ENCODE measurements at places on chromosomes 3 and 15.
A peak's percentile ranks its signal among the peaks of the same experiment; 100 is the strongest.

- DNase-seq: no peak
Measured at GRCh38 chr3:145006271-145006670, 1034.6 kb downstream of the DIPK2A start.

DNA sequence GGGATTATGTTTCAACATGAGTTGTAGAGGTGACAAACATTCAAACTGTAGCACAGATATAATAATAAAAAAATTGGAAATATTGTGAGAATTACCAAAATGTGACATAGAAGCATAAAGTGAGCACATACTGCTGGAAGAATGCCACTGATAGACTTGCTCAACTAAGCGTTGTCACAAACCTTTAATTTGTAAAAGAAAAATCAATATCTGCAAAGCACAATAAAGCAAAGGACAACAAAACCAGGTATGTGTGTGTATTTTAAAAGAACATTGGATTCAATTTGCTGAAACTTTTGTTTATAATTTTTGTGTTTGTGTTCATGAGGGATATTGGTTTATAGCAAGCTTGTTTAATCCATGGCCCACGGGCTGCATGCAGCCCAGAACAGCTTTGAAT, 40.8 kb upstream of the EIF5A2 start:
- no peak for DNase-seq

GRCh38 chr3:66394019-66394752, 106.6 kb downstream of the LRIG1 start:
- no peak for DNase-seq

DNA sequence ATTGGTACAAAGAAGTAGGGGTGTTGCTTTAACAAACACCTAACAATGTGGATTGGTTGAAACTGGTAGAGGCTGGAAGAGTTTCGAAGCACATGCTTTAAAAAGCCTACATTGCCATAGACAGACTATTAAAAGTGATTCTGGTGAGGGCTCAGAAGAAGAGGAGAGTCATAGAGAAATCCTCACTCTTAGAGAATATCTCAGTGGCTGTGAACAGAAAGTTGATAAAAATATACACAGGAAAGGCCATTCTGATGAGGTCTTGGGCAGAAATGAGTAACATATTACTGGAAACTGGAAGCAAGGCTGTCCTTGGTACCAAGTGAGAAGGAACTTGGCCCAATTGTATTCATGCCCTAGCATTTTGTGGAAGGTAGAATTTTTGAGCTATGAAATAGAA, 173.7 kb upstream of the CRBN start:
- DNase-seq: no peak

DNA sequence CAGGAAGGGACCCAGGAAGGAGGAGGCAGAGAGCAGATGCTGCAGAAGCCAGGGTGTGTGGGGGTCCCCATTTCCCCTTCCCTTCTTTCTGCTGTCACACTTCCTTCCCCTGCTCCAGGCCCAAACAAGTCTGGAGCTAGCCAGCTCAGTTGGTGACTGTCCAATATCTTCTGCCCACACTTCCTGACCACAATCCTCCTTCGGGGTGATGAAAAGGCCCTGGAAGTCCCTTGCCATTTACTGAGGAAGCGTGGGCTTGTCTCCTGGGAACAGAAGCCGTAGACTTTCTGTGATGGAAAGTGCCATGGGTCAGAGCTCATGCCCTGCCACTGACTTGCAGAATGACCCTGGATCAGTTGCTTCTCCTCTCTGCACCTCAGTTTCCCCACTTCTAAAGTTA, 39.0 kb downstream of the ANAPC13 start:
- DNase-seq: no peak

DNA sequence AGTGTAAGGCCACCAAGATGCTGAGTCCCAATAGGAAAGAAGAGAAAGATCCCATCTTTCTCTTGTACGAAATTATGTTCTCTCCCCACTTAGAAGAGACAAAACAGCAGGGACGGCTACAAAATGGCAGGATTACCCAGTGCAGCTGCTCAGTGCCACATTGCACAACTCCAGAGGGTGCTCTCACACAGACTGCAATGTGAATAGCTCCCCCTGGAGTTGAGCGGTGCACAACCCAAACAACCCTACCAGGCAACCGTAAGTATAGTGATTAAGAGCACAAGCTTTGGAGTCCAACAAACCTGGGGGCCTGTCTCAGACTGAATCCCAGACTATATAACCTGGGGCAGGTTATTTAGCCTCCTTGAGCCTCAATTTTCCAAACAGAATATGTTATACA, 3.1 kb upstream of the BHLHE40 start:
- peak; percentile 58 for DNase-seq

GRCh38 chr15:75197062-75197630, 4.5 kb upstream of the C15orf39 start:
- DNase-seq: no peak

- DNase-seq: no peak
Measured at GRCh38 chr15:59419170-59419569, 18.8 kb upstream of the FAM81A start.

DNA sequence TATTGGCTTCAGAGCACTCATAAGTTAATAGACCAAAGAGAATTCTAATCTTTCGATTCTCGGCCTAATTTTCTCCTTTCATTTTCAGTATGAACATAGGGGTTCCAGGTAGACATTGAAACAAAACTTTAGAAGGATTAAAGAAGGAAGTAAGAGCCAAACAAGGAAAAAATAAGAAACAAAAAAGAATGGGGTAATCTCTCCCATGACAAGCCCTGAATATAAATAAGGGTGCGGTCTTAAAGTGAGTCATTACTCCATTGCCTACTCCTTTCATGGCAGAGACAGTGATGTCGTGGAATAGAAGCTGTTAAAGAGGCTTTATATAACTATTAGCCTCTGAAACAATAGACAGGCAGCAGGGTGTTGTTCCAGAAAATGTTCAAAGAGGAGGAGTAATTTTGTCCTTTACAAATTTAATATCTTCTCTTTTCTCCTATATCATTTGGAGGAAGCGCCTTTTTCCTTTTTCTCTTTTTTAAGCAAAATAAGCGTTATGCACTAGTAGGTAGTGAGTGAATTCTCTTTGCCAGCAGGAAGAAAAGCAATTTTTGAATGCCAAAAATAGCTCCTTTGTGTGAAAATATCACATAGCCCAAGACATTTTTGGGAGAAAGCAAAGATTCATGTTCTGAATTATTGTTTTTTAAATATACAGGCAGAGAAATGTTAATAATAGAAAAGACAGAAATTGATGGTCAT, 607.9 kb upstream of the KCNMB2 start:
- DNase-seq: no peak

DNA sequence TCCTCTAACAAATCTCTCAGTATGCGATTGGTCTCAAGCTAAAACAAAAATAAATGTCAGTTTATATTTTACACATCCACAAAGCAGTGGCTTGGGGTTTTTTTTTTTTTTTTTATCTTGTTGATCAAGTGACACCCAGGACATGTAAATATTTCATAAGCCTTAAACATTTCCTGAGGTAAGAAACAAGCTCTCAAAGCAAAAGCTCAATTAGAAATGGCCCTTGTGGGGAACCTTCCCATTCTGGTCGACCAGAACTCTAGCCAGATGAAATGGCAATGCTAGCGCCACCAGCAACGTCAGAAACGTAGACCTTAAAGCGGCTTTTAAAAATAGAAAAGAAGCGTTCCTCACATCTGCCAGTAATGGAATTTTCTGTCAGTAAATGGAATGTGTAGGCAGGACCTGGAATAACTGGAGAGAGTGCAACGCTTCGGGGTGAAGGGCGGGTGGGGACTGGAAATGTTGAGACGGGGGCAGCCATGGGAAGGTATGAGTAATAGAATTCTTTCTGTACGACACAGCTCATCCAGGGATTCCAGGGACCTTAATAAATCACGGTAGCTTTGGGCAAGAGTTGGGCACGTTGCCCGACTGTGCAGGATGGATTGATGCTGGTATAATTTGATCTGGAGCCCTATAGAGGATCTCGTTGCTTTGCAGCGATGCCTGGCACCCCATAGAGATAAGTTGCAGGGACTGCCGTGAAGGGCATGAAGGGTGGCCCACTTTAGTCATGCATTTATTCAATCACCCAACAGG, 44.4 kb downstream of the BTD start:
- DNase-seq: no peak

DNA sequence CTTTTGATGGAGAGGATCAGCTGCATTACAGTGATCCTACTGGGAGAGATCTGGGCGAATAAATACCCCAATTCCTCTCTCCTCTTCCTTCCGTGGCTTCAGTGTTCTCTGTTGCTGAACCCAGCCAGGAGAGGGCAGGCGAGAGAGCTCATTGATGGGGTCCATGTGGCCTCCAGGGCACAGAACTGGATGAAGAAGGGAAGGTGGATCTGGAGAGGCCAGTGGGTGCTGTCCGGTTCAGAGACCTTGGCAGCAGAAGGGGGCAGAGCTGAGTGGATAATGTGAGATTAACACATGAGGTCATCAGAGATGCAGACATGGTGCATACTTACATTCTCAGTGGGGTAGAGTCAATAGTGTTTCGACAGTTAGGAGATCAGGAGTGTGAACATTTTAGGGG, 193.6 kb downstream of the CLSTN2 start:
- peak; percentile 6 for DNase-seq

DNA sequence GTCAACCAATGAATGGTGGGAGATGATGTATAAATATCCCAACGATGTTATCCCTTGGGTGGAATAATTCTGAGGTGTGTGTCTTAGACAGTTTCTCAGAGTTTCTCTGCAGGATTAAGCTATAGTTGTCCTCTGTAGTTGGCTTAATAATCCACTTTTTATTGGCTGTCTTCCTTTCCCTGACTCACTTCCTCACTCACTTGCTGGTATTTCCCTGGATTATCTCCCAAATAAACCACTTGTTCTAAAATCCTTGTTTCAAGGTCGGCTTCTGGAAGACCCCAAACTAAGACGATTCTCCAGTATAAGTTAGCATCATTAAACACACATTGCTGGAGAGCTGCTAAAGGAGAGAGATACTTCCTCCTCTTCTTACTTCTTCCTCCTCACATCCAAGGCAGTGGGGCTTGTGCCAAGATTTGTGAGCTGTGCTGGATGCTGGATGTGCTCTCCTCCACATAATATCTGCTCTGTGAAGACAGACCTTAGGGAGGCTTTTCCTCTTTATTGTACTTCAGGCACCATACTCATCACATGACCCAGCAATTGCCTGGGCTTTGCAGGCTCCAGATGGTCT, 22.5 kb upstream of the ROPN1 start:
- no peak for DNase-seq

DNA sequence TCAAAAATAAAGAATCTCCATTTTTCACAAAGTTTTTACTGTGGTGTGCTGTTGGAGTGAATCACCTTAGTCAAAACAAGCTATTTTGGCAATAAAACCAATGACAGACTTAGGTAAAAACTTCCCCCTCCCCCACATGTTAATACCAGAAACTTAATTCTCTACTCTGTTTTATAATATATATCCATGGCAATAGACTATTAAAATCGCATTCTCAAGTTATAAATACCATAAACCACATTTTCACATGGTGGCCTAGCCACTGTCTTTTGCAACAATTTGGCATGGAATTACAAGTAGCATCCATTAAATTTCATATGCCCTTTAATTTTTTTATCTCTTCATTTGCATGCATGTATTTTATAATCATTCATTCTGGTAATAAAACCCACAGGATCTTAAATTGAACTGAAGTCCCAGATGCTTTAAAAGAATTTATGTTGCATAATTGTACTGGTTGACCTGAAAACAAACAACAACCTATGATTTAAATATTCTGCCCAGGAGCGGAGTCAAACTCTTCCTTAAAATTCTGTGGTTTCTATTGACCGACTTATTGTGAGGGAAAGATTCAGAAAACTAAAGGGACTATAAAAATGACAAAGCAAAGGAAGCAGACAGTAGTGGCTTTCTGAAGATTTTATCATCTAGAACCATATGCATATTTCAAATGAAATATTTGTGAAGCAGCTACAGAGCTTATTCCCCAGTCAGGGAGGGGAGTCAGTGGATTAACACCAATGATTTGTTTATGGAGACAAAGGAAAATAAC, 229.0 kb upstream of the TBL1XR1 start:
- no peak for DNase-seq

DNA sequence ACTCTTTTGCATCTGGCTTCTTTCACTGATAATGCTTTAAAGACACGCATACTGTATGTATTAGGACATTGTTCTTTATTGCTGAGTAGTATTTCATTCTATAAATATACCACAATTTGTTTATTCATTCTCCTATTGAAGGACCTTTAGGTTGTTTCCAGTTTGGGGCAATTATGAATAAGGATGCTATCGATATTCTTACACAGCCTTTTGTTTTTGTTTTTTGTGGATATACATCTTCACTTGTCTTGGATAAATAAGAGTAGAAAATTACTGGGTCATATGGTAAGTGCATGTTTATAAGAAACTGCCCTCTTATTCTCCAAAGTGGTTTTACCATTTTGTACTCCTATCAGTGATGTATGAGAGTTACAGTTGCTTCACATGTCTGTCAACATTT, 61.8 kb upstream of the GOLGA6B start:
- no peak for DNase-seq

DNA sequence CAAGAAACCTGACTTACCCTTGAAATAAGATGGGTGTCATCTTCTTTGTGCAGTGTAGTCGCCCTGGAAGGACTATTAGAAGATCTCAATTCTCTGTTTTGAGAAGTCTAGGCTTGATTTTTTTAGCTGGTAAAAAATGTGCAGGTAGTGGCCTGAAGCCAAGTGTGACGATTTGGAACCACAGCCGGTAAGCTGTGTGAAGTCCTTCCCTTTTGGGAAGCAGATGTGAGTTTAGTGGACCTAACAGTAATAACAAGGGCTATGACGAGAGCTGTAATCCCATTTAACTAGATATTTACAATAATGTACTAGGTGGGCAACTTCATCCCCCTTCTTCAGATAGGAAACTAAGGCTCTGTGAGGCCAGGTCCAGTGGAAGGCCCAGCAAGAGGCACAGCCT, 81.7 kb upstream of the MYZAP start:
- no peak for DNase-seq

DNA sequence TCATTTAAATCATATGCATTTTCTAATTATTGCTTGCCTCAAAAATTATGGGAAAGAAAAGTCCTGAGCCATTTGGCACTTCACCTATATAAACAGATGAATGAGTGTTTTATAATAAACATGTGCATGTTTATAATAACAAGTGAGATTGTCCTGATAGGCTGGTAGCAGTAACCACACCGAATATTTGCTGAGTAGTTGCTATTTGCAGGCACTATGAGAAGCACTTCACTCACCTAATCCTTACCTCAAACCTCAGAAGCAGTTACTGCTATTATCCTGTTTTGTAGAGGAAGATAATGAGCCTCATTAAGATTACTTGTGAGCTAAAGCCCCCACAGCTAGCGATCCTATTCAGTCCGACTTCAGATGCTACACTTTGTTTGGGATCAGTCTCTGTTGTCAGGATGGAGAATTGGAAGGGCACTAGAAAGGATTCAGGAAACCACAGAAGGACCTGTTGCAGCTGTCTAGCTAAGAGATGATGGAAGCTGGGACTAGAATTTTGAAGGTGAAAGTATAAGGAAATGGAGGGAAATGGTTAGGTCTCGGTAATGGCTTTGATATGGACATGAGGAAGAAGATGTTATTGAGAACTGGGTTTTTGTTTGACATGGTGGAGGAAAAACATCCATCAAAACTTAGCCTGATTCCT, 28.4 kb upstream of the MAGI1 start:
- no peak for DNase-seq

- DNase-seq: no peak
Measured at GRCh38 chr3:61577760-61578159, 16.4 kb downstream of the PTPRG start.

- DNase-seq: no peak
Measured at GRCh38 chr3:151093905-151094304, 8.4 kb downstream of the MED12L start.

GRCh38 chr15:47473106-47473725, 244.1 kb upstream of the SEMA6D start:
- DNase-seq: no peak

- DNase-seq: peak; percentile 51
Measured at GRCh38 chr15:31265090-31265870, 61.4 kb upstream of the KLF13 start.

Measured in erythroblast (primary cell).